ENCODE measurements at places on chromosomes 3 and 15.

- DNase-seq: no peak
Measured at GRCh38 chr3:46162975-46163555, 45.0 kb downstream of the CCR1 start.

- peak; percentile 85 for DNase-seq
Measured at GRCh38 chr3:50327943-50328691, at the start of gene TUSC2. Gene TUSC2 (minus strand): TSS chr3:50328223. CDS start chr3:50328099, 124 bp downstream.

GRCh38 chr3:189227249-189227648 lies 55.5 kb downstream of the TPRG1 start:
- no peak for DNase-seq

GRCh38 chr15:67865331-67865730 lies 25.5 kb upstream of the RNU6-1 start:
- DNase-seq: no peak

DNA sequence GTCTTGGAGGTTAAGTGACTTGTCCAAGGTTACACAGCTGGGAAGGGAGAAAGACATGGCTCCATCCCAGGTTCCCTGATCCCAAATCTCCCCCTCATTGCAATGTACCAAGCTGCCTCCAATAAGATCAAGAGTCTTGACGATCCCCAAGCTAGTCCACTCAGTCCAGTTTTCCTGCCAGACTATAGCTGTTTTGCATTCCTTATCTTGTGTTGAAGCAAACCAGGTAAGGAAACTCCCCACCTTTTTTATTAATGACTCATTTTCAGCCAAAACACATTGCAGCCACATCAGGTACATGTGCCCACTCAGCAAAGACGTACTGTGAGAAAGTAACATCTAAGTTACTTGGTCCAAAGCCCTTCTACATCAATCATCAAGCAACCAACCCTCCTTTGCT lies 41.9 kb downstream of the LIPC start:
- DNase-seq: no peak

DNA sequence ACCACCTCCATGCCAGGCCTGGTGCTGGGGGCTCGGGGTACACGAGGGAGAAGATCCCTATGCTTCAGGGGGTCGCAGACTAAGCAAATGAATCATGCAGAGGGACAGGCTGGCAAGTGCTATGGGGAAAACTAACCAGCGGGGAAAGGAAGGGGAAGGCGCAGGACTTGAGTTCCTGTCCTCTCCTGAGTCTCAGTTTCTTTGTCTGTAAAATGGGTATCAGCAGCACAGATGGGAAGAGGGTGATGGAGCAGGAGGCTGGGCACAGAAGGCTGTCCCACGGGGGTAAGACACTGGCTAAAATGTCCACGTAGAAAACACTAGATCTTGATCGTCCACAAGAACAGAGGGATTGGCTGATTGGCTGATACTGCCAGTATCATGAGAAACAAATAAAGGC lies 39.8 kb downstream of the RGMA start:
- no peak for DNase-seq

- peak; percentile 67 for DNase-seq
Measured at GRCh38 chr15:90071220-90071807, 31.0 kb downstream of the IDH2 start.

DNA sequence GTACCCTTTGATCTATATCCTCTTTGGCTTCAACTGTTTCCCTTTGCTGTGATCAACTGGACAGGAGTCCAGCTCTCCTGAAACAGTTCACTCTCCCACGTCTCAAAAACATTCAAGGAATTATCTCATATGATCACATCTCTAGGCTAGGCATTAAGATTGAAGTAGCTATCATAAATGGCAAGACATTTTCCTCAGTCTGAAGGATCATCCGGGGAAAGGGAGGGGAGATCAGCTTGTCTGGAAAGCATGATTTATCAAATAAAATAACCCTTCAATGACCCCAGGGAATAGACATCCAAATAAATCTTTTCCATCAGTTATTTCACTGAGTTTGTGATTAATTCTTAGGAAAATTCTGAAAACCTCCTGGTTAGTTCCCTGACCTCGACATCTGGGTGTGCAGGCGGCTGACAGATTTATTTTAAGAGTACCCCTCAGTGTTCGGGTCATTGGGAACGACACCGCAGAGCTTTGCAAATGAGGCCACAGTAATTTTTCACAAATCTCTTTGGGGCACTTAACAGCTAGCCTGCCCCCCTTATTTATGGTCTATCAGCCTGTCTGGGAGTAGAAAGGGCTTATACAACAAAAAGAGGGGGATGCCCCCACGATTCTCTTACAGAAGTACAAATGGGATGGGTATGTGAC lies 65.8 kb downstream of the NSMCE3 start:
- DNase-seq: no peak

DNA sequence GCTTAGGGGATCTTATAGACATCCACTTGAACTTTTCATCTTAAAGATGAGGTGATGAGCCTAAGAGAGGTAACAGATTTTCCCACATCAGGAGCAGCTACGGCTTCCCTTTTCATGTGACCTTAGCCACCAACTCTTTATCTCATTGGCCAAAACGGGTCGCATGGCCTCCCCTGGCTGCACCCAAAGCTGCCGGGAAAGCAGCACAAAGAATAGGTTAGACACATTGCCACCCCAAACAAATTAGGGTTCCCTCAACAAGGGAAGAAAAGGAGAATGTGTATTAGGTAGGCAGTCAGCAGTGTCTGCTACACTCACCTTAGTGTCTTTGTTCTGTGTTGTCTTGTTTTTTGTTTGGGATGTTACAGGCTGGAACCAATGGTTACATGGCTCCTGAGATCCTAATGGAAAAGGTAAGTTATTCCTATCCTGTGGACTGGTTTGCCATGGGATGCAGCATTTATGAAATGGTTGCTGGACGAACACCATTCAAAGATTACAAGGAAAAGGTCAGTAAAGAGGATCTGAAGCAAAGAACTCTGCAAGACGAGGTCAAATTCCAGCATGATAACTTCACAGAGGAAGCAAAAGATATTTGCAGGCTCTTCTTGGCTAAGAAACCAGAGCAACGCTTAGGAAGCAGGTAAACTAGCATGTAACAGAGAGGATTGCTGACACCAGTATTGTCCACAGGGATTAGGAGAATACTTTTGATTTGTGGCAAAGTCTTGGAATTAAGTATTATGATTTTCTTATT lies 44.2 kb downstream of the GRK7 start:
- no peak for DNase-seq

DNA sequence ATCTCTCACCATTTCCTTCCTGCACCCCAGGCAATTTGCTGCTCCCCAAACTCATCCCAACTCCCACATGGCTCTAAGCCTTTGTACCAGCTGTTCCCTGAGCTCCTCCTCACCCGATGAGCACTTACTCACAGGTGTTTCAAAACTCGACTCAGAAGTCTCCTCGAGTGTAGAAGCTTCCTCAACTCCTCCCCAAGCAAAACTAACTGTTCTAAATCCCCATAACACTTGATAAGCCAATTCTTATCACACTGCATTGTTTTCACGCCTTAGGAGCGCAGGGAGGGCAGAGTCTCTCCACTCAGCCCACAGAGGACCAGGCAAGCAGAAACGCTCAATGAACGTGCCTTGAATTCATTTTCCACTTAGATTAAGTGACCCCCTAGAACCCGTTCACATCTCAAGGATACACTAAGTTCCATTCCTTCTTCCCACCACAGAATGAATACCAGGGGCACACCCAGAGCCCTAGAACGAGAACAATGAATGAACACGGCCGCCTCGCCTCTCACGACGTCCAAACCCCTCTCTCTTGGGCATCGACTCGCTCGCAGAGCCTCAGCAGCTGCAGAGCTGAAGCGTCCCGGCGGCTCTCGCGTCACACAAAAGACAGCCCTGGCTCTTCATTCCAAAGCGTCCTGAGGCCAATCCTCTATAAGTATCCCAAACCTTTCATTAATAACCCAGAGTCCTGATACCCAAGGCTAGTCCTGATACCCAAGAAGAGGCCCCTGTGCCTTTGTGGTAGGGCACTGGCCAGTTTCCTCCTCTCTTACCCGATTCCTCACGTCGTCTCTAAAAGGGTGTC lies 1.1 kb downstream of the RAF1 start:
- DNase-seq: peak; percentile 27

- no peak for DNase-seq
Measured at GRCh38 chr3:129583289-129583688, 23.2 kb downstream of the PLXND1 start.

GRCh38 chr3:37227870-37228549 lies 53.6 kb upstream of the LRRFIP2 start:
- DNase-seq: no peak

GRCh38 chr3:42502429-42503250 lies at the start of gene VIPR1:
Gene VIPR1 (plus strand): TSS chr3:42502643. CDS start chr3:42502736, 93 bp downstream.
- DNase-seq: peak; percentile 81

DNA sequence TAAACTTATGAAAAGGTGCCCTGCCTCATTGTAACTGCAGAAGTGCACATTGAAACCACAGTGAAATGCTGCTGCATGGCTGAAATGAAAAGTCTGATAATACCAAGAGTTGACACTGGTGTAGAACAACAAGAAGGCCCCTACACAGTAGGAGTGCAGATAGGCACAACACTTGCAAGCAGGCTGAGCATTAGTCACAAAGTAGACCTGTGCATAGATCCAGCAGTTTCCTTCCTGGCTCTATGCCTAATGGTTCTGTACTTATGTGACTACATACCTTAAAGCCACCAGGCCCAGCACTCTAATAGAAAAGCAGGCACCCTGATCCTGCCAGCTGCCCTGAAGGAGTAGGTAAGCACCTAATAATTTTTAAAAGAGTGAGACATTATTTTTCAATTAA lies 41.8 kb downstream of the PRR23E start:
- no peak for DNase-seq

- DNase-seq: no peak
Measured at GRCh38 chr3:8329598-8329997, 172.0 kb upstream of the LMCD1 start.

- no peak for DNase-seq
Measured at GRCh38 chr3:62210011-62210410, 163.3 kb downstream of the FEZF2 start.

- peak; percentile 78 for DNase-seq
Measured at GRCh38 chr3:23945913-23946687, 1.0 kb downstream of the NR1D2 start.

GRCh38 chr3:159840703-159841299 lies 147.8 kb upstream of the IL12A start:
- DNase-seq: peak; percentile 55

DNA sequence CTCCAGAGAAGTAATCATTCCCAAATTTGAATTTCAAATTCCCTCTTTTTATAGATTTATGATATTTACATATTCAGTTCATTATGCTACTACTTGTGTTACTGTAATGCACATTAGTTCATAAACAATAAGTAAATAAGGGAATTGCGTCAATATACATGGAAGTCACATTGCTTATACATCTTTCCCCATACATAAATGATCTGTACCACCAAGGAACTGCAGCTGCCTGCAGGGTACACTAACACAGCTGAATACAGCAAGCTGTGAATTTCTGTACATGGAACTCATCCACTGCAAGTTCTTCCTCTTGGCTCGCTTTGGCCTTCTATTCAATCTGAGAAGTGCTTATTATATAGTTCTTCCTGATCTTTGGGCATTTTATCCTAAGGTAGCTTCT lies 15.5 kb downstream of the CASR start:
- no peak for DNase-seq

DNA sequence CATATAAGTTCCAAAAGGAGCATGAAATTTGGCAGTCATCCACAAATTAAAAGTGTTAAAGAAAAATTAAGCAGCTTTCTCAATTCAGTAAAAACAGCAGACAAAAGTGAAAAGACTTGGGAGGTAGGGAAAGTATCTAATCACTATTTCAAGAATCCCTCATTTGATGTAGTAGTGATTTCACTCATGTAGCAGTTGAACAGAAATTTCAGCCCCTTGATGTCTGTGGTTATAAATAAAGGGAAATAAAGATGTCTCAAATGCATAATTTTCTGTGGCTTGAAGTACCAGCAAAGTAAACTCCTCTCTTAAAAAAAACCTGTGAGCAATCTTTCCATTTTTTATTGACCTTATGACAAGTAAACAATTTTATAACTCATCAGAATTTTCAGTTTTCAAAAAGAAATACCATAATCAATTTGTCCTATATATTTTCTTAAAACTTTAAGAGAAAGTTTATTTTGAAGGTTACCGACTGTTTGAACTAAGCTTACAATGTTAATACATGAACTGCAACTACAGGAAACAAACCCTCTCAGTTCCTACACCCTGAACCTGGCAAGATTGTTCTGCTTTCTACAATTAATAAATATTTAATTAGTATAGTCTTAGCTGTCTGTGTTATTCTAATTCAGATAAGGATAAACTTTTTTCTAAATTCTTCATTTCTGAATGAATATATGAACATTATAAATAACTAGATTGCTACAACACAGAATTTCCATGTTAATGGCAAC lies 94.2 kb downstream of the CBLB start:
- no peak for DNase-seq

- no peak for DNase-seq
Measured at GRCh38 chr3:26631390-26631738, 8.8 kb downstream of the LRRC3B start.

DNA sequence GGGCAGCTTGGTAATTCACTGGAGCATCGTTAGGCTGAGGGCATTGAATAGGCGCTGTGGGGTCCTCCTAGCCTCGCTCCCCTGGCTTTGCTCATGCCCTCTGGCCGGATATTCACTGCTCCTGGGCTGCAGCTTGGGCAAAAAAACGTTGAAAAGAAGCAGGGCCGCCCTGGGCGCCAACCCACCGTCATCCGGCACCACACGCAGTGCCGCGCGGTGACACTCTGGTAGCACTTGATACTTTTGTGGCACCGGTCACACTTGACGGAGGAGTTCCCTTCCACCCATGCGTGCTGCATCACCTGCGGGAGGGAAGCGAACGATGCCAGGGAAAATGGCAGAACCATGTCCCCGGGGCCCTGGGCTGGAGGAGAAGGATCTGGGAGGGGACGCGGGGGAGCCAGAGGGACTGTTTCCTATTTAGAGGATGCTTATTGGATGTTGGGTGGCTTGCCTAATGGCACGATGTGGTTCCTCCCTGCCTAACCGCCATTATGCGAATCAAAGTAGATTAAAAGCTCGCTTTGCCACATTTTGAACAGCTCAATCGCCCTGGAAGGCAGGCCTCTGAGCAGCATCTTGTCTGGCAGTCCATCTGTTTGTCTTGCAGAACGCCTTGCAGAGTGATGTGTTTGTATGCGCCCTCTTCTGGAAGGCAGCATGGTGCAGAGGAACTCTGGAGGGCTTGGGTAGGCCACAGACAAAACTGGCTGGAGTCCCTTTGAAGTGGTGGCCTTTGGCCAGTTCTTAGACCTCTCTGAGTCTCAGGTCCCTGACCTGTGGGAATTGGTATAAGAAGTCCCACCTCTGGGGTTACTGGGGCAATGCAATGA lies 93.2 kb downstream of the DGKG start:
- no peak for DNase-seq

- DNase-seq: no peak
Measured at GRCh38 chr3:45055411-45056143, 29.5 kb downstream of the CLEC3B start.
